ENCODE measurements at places on chromosomes 11 and 22. TPM values are rescaled to one million over a fixed set of nuclear protein-coding genes. Genes with fewer than 3 reads are reported as not detected.

BID gene
- total RNA-seq: 22.0 TPM

PGA5 gene
- not detected for total RNA-seq

DNA sequence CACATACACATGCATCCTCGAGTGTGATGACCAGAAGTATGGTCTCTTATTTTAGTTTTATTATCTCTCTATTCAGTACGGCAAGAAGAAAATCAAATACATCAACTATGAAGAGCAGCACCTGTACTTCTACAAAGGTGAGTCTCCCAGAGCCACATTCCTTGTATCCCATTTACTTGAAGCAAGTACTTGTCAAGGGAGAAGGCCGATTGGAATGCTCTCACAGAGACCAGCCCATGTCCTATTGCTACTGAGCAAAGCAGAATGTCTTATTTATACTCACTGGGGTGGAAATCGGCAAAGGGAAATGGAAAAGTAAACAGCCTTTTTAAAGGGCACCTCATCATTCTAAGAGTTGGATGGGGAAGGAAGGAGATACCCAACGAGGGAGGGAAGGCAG is 72.6 kb upstream of the OR5AK2 start:
- no peaks in the 10 kb centered on the region for H3K36me3 ChIP-seq
- no peaks in the 10 kb centered on the region for H3K4me1 ChIP-seq
- H3K27me3 ChIP-seq: peaks cover 4% of the 10 kb centered on the region
- H3K27ac ChIP-seq: no peak overlapping the region
- no peak overlapping the region for H3K4me3 ChIP-seq

DNA sequence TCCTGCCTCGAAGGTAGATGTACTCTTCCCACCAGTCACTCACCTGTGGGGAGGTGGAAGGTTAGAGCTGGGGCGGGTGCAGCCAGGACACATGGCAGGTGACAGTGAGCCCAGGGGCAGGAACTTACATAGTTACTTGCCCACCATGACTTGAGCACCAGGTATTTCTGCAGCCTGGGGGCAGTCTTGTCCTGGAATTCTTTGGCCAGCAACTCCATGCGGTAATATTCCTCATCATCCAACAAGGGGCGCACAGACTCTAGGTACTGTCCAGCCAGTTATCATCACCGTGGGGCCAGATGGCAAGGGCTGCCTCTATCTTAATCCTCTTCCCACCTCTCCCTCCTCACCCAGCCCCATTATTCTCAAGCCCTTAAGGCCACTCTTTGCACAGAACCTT is 2.2 kb downstream of the CPT1B start:
- H3K4me1 ChIP-seq: peaks cover 13% of the 10 kb centered on the region
- no peak overlapping the region for H3K4me3 ChIP-seq
- H3K27ac ChIP-seq: no peak overlapping the region
- no peaks in the 10 kb centered on the region for H3K27me3 ChIP-seq

DNA sequence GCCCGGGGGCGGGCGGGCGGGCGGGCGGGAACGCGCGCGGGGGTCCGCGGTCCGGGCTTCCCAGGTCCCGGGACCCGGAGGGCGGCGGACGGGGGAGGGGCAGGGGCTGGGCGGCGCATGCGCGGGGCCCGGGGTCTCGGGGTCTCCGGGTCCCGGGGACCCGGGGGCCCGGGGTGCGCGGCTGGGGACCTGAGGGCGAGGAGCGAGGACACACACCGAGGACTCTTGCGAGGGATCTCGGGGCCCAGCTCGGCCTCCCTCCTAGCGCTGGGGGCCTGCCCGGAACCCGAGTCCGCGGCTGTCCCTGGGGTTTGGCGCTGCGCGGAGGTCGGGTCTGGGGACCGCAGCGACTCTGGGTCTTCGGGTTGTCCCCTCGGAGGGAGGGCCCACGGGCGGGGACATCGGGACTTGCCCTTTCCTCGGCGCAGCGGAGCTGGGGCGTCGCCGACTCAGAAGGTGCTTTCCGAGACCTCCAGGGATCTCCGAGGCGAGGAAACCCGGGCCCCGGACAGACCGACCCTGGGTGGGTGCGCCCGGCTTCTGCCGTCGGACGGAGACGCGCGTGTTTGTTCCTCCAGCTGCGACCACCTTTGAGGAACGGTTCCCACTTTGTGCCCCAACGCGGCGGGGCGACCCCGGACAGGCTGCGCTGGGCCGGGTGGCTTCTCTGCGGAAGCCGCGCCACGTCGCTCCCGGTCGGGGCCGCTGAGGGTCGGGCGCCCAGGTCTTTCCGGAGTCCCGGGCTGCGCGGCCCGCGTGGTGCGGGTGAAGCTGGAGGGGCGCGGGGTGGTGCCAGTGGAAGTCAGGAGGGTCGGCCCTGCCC is 540 bp downstream of the PPARA start:
- peaks cover 14% of the 10 kb centered on the region for H3K4me1 ChIP-seq
- H3K27ac ChIP-seq: peak overlapping the region; percentile 29
- peak overlapping the region; percentile 78 for H3K4me3 ChIP-seq
- H3K36me3 ChIP-seq: peaks cover 6% of the 10 kb centered on the region
- DNase-seq: peak; percentile 69

GRCh38 chr11:14499178-14499559 is 442 bp downstream of the COPB1 start:
- peaks cover 4% of the 10 kb centered on the region for H3K27me3 ChIP-seq
- H3K36me3 ChIP-seq: peaks cover 34% of the 10 kb centered on the region
- peak overlapping the region; percentile 98 for H3K27ac ChIP-seq
- DNase-seq: peak; percentile 31
- H3K4me1 ChIP-seq: peaks cover 35% of the 10 kb centered on the region

DNA sequence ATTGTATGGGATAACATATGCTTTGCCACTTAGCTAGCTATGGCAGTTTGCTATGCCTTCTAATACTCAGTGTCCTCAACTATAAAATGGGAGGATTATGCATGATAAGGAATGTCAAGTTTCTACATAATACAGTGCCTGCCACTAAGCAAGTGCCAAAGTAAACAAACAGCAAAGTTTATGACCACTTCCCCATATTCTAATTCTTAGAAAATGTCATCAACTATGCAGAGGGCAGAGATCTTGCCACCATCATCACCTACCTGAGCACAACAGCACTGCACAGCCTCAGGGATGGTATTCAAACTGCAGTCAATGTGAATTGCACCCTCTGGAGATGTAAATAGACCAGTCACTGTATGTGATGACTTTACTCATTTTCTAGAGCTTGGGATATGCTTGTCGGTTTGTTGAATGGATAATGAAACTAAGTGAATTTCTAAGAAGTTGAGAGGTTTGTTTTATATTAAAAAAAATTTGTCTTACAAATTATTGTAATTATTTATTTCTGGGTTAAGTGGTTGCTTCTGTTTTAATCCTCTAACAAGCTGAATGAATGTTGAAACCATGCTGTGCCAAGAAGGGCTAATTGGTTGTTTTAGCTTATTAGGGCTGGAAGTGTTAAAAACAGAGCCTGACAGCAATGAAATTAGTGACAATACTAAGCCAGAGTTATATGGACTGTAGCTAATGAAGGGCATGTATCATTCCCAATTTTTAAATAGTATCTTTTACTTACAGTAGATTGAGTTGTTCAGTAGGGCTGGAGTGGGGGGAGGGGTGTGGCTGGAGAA is 398.4 kb downstream of the CNTN5 start:
- no peak overlapping the region for H3K4me3 ChIP-seq
- H3K4me1 ChIP-seq: no peaks in the 10 kb centered on the region
- H3K36me3 ChIP-seq: no peaks in the 10 kb centered on the region
- no peaks in the 10 kb centered on the region for H3K27me3 ChIP-seq
- no peak overlapping the region for H3K27ac ChIP-seq

DNA sequence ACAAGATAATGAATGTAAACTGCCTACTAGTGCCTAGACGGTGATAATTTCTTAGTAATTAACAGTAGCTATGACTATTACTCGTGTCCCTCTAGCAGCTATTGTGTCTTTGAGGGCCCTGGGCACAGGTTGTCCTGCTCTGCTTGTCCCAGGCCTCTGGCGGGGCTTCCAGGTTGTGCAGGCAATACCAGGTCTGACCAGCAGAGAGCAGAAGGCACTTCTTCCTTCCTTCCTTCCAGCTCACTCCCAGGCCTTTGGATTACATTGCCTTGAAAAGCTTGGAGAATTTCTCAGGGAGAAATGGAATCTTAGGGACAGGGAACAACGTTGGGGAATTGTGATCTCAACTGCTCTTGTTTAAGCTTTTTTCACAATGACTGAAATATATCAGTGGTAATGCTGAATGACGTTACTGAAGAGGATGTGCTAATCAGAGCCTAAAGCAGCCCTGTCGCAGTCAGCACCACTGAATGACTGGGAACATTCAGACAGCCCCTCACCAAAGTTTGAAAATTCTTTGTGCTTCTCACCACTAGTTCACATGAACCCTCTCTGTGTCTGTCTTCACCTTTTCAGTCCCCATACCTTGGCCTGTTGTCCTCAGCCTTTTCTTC is 8.4 kb upstream of the CCKBR start:
- no peaks in the 10 kb centered on the region for H3K36me3 ChIP-seq
- H3K27me3 ChIP-seq: no peaks in the 10 kb centered on the region
- no peak overlapping the region for H3K4me3 ChIP-seq
- no peaks in the 10 kb centered on the region for H3K4me1 ChIP-seq
- H3K27ac ChIP-seq: no peak overlapping the region

DNA sequence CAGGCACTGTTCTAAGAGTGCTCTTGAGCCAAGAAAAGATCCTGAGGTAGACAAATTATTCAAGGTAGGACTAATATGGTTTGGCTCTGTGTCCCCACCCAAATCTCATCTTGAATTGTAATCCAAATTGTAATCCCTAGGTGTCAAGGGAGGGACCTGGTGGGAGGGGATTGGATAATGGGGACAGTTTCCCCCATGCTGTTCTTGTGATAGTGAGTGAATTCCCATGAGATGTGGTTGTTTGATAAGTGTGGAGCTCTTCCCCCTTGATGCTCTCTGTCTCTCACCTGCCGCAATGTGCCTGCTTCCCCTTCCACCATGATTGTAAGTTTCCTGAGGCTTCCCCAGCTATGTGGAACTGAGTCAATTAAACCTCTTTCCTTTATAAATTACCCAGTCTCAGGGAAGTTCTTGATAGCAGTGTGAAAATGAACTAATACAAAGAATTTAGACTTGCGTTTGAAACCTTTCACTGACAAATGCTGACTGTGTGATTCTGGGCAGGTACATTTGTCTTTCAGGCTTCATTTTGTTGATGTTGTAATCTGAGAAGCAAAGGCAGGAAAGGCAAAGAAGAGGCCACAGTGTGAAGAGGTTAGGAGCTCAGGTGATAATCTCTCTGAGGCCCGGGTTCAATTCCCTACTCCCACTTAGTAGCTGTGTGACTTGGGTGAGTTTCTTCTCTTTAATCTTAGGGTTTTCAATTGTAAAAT is 115.8 kb upstream of the PAX6 start:
- no peak overlapping the region for H3K4me3 ChIP-seq
- no peak overlapping the region for H3K27ac ChIP-seq
- H3K27me3 ChIP-seq: peaks cover 16% of the 10 kb centered on the region
- H3K4me1 ChIP-seq: no peaks in the 10 kb centered on the region
- H3K36me3 ChIP-seq: no peaks in the 10 kb centered on the region
- DNase-seq: no peak

DNA sequence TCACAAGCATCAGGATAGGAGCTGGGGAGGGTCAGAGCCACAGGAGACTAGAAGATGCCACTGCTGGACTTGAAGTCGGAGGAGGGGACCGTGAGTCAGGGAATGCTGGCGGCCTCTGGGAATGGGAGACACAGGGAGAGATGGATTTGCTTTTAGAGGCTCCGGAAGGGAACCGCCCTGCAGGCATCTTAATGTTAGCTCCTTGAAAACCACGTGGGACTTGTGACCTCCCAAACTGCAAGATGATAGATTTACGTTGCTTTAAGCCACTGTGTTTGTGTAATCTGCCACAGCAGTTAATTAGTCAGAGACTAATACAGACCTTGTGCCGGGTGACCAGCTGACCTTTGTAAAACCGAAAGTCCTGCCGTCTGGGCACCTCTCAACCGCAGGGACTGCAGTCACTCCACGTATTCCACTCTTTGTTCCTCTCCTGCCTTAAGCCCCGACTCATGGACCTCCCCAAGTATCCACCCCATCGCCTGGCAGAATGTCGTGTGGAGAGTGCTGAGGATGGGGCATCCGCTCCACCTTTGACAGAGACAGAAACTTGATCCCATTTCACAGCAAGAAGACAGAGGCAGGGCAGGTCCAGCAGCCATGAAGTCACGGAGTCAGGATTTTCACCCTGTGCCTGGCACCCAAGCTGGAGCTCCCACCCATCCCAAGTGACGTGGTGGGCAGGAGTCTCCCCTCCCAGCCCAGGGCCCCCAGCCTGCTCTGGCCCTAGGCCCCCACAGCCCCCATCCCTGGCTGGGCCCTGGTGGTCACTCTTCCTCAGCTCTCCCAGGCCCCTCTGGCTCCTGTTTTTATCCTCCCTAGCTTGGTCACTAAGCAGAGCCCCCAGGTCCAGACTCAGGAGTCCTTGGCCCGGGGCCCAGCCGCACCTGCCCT is 19.4 kb upstream of the CTSD start:
- no peak overlapping the region for H3K4me3 ChIP-seq
- peak overlapping the region; percentile 54 for H3K27ac ChIP-seq
- no peak for DNase-seq
- H3K36me3 ChIP-seq: no peaks in the 10 kb centered on the region

DNA sequence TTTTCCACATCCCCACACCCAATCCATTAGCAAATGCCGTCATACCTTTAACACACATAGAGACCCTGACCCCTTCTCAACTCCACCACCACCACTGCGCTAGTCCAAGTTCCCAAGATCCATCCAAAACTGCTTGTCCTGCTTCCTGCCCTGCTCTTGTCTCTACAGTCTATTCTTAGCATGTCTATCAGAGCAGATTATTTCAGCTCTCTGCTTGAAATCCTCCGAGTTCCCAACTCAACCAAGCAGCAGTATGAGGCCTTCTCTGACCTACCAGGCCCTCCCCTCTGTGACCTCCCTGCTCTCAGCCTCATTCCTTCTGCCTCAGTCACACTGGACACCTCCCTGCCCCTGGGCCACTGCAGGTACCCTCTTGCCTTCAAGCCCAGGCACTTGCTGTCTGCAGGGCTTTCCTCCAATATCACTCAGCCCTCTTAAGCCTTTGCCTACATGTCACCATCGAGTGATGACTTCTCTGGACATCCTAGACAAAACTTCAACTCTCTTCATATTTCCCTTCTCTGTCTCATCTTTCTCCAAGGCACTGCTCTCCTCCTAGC is 134.6 kb downstream of the SPATA19 start:
- no peak overlapping the region for H3K27ac ChIP-seq
- no peaks in the 10 kb centered on the region for H3K27me3 ChIP-seq
- no peak overlapping the region for H3K4me3 ChIP-seq
- H3K36me3 ChIP-seq: no peaks in the 10 kb centered on the region
- DNase-seq: no peak

- peak overlapping the region; percentile 38 for H3K4me3 ChIP-seq
- DNase-seq: peak; percentile 10
- H3K27me3 ChIP-seq: peaks cover 12% of the 10 kb centered on the region
- no peak overlapping the region for H3K27ac ChIP-seq
- H3K36me3 ChIP-seq: peaks cover 5% of the 10 kb centered on the region
- H3K4me1 ChIP-seq: peaks cover 15% of the 10 kb centered on the region
These were observed 47.5 kb upstream of the GRAMD1B start for GRCh38 chr11:123382555-123383074.

DNA sequence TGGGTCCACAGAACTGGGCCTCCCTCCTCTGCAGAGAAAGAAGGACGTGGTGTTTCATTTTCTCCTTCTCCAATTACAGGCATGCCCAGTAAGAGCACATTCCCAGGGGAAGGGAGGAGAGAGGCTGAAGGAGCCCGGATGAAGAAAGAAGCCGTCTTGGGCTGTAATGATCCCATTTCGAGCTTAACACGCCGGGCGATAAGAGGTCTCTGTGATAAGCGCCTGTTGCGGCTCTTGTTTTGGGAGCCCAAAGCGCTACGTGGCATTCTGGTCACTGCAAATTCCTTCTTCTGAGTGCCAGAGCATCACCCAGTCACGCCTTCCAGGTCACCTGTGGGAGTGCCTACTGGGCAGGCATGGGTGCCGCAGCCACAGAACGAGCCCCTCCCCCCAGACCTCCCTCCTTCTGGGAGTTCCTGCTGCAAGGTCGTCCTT is 57.5 kb downstream of the ANO1 start:
- peaks cover 9% of the 10 kb centered on the region for H3K27me3 ChIP-seq
- no peak for DNase-seq
- H3K36me3 ChIP-seq: no peaks in the 10 kb centered on the region
- no peak overlapping the region for H3K4me3 ChIP-seq

Data from activated naive CD8-positive, alpha-beta T cell treated with anti-CD3 and anti-CD28 coated beads for 36 hours (primary cell).